ENCODE measurements at places on chromosomes 11 and 22. TPM values are rescaled to one million over a fixed set of nuclear protein-coding genes. Genes with fewer than 3 reads are reported as not detected.

OR52N4 gene
- 1.2 TPM for total RNA-seq

ANKK1 gene
- 0.40 TPM for total RNA-seq

B4GAT1 gene
- total RNA-seq, result 2.5 TPM

FOSL1 gene
- 9.0 TPM for total RNA-seq

DNA sequence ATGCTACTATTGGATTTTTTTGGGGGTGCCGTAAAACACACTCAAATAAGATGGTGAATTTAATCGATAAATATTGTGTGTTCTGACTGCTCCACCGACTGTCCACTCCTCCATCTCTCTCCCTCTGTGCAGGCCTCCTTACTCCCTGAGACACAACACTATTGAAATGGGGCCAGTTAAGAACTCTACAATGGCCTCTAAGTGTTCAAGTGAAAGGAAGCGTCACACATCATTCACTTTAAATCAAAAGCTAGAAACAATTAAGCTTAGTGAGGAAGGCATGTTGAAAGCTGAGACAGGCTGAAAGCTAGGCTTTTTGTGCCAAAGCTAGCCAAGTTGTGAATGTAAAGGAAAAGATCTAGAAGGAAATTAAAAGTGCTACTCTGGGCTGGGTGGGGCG lies 156.7 kb downstream of the CTTN start:
- no peak overlapping the region for H3K27ac ChIP-seq
- DNase-seq, result no peak
- H3K27me3 ChIP-seq, result no peaks in the 10 kb centered on the region
- H3K36me3 ChIP-seq, result no peaks in the 10 kb centered on the region
- no peaks in the 10 kb centered on the region for H3K4me1 ChIP-seq

GRCh38 chr22:27115410-27115809 lies 458.0 kb downstream of the MIAT start:
- no peak overlapping the region for H3K4me3 ChIP-seq
- DNase-seq, result no peak
- no peak overlapping the region for H3K27ac ChIP-seq
- no peaks in the 10 kb centered on the region for H3K27me3 ChIP-seq

GRCh38 chr22:50317674-50318073 lies 9.1 kb downstream of the DENND6B start:
- no peak overlapping the region for H3K4me3 ChIP-seq
- H3K27ac ChIP-seq, result no peak overlapping the region
- peaks cover 28% of the 10 kb centered on the region for H3K4me1 ChIP-seq

All from natural killer cell (primary cell).